Stimulated activated CD4-positive, alpha-beta T cell treated with anti-CD3 and anti-CD28 coated beads, Interleukin-4, amount 100 ng/mL, for 48 hours (primary cell): ENCODE measurements at places on chromosomes 11 and 22.

DNA sequence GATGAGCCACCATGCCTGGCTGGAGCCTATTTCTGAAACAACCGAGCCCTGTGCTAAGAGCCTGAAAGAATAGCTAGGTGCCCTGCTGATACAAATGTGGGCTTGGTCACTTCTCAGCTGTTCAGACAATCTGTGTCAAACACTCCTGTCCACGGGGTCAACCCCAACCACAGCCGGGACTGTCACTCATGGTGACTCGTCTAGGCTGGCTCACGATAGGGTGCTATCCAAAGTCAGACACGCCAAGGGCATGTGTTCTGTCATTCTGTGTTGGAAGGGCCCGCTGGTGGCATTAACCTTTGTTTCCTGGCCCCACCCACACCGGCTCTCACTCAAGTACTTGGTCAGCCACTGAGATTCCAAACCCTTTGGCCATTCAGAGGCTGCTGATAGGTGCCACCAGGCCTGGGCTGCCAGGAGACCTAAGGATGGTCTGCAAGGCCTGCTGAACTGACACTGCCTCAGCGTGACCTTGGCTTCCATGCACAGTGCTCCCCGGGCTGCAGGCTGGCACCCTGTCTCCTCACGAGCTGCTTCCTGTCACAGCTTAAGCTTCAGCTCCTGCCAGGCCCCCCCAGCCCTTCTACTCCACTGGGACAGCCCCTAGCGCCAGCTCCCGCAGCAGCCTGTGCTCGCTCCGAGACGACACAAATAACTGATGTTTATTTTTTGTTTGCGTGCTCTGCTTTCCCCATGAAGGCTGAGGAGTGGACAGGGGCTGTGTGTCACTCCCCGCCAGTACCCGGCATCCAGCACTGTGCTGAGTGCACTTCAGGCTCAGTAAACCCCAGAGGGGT, 14.2 kb upstream of the CDC42BPG start:
- peak; percentile 54 for DNase-seq

DNA sequence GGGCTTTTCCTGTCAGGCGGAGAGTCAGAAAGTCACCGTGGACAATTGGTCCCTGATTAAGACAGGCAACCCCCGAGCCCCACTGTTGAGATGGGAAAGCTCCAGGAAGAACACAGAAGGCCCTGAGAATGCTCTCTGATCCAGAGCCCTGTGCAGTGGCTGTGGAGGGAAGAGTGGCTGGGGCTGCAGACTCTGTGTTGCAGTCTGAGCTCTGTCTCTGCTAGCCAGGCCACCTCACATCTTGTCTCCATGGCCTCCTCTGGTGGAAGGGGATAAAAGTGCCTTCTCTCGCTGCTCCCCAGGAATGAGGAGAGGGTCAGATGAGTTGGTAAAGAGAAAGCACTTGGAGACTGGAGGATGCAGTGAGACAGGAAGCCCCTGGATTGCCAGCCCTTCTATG, 141.2 kb downstream of the CEP164 start:
- DNase-seq: no peak

- no peak for DNase-seq
These were observed 9.7 kb downstream of the CRYBB1 start for GRCh38 chr22:26608129-26608528.

- no peak for DNase-seq
These were observed 307.7 kb downstream of the BUD13 start for GRCh38 chr11:116465056-116465455.

- no peak for DNase-seq
These were observed 165.0 kb upstream of the MTMR2 start for GRCh38 chr11:96088914-96089313.
